ENCODE measurements at places on chromosomes 3 and 15.

GRCh38 chr3:45082142-45082538 lies 56.0 kb downstream of the CLEC3B start:
- peak; percentile 37 for DNase-seq

- DNase-seq, result no peak
These were observed 70.1 kb upstream of the CDV3 start for GRCh38 chr3:133503409-133503808.

- DNase-seq, result no peak
These were observed at the start of gene ZBTB11 for GRCh38 chr3:101676765-101677435. Gene ZBTB11, minus strand, starts transcription at chr3:101677132. Its CDS starts 218 bp downstream, at chr3:101676914.

- DNase-seq, result no peak
These were observed 117.9 kb downstream of the HERC1 start for GRCh38 chr15:63715818-63716217.

DNA sequence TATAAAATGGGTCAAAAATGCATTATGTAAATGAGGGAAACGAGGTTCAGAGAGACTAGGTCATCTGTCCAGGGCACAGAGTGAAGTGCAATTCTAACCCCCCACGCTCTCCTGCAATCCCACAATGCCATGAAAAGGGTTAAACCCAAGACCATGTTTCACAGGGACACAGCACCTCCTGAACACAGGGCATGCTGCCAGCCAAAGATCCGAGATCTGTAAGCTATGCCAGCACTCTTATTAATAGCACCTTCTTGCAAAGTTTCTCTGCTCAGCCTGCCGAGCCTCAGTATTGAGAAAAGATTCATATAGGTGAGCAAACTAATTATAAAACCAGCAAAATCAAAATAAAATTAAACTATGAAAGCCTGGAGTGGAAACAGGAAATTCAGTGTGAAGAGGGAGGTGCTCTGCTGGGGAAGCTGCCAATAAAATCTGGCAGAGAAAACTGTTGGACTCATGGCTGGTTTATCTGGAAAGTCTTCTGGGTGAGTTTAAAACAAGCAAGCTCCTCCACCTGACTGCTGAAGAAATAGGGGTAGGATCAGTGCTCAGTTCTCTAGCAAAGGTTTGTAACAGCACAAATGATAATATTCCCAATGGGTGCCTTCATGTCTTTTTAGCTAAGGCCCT lies 50.3 kb downstream of the LRIG1 start:
- DNase-seq, result no peak

DNA sequence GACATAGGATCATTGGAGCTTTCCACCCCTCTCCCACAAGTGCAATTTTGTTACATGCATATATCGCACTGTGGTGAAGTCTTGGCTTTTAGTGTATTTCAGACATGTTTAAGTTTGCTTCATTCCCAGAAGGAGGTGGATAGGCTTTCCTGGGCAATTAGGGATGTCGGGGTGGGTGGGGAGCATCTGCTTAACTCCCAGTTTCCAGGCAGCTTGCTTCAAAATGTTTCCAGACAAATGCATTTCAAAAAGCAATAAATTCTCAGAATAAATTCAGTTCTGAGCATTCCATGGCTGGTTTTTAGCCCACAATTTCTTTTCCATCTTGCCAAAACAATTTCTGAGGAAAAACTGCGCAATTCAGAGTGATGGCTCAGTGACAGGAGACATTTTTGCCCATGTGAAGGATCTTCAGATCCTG lies 227.7 kb upstream of the ZPLD1 start:
- no peak for DNase-seq

GRCh38 chr3:107969994-107970819 lies 120.6 kb downstream of the CD47 start:
- DNase-seq, result peak; percentile 70

- DNase-seq, result no peak
These were observed 127.2 kb upstream of the IL12A start for GRCh38 chr3:159861369-159861987.

DNA sequence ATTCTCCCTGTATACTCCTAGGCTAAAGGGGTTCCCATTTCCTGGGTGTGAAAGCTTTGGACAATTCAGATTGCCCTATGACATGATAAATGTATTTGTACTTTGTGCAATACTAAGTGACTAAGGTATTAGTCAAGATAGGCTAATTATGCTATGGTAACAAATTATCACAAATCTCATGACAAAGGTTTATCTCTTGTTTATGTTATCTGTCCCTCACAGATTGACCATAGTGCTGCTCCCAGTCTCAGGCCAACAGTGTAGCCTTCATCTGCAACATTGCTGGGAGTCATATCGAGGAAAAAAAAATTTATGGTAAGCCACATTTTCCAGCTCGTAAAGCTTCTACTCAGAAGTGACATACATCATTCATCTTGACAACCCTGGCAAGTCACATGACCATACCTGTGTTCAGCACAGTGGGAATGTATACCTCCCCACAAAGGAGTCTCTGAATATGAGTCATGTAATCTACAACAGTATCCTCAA lies 346.2 kb downstream of the IGSF11 start:
- no peak for DNase-seq

GRCh38 chr3:73571238-73571794 lies 53.4 kb downstream of the PDZRN3 start:
- no peak for DNase-seq

GRCh38 chr3:151421938-151422337 lies 37.4 kb upstream of the P2RY12 start:
- DNase-seq, result no peak

GRCh38 chr3:31038086-31038739 lies 143.8 kb upstream of the GADL1 start:
- DNase-seq, result no peak

GRCh38 chr3:183296944-183297343 lies 43.9 kb downstream of the B3GNT5 start:
- no peak for DNase-seq

GRCh38 chr3:52827441-52827840 lies 3.0 kb downstream of the ITIH4 start:
- DNase-seq, result no peak

GRCh38 chr3:182597621-182598041 lies 195.7 kb upstream of the ATP11B start:
- no peak for DNase-seq

DNA sequence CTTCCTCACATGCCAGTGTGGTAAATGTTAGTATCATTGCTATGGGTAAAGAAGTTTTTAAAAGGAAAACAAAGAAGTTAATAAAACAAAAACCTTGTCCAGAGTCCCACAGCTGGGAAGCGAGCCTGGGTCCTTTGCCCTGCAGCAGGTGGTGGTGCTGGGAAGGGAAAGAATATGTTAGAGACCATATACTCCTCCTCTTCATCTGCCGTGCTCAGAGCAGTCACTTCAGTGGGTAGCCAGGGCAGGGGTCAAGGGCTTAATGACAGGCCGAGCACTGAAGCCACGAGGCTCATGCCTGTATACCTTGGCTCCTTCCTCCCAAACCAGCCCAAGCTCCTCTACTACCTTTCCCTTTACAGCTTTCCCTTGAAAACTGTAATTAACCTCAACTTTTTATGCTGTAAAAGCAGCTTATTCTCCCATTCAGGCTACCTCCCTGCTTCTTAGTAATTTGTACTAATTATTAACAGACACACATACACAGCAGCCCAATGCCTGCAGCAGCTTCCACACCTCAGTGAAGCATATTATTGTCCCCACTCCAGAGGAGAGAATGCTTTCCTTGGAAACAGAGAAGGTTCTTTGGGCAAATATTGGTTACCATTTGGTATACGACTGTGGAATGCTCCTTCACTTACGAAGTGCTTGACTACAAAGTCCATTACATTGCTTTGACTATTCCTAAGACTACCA lies 362.1 kb downstream of the EPHB1 start:
- no peak for DNase-seq

DNA sequence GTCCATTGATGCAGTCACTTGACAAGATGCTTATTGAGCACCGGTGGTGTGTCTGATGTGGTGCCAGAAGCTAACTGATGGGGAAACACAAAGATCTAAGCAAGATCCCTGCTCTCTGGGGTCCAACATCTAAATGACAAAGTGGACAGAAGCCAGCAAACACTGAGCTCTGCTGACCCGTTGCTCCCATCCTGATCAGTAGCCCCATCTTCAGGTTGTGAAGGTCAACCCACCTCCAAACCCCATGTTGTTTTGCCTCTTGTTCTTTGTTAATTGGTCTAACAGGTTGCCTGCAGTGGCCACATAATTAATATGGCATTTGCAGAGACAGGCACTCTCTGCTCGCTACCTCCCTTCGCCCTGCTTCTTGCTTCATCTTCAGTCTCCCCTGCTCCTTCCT lies 21.5 kb upstream of the GLCE start:
- DNase-seq, result no peak

DNA sequence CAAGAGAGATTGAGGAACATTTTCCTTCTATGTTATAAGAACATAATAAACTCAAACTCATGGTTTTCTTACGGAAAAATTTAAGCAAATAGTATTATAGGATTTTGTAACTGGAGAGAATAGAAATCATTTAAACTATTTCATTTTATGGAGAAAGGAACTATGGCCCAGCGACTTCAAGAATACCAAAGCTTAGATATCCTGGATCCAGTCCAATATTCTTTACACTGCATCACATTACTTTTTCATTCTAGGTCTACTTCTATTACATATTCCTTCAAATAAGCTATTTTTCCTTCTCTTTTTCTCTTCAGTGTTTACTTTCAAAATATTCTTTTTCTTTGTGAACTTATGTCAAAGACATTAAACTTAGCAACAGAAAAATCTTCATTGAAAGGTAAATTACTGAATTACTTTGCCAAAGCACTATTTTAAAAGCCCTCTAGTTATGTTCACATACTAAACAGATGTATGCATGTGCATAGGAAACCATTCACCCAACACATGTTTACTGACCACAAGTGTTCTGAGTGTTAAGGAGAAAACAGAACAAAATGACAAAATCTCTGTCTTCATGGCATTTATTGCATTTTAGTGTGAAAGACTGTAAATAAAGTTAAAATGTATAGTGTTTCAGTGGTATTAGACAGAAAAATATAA lies 20.4 kb downstream of the KPNA4 start:
- no peak for DNase-seq

DNA sequence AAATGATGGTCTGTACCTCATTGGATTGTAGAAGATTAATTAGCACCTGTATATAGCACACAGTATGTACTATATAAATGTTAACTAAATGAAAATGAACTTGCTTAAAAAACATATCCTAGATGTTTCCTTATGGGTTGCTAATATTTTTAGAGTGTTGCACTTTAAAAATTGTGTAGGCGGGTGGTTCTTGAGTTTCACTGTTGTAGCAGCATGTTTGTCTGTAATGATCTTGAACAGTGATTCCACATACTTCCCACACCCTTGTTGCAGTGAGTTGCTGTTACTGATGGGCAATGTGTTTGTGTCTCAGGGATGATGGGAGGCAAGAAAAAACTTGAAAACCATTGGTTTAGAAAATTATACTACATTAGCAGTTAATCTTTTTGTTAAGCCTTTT lies 22.0 kb downstream of the USP3 start:
- no peak for DNase-seq

- no peak for DNase-seq
These were observed 40.7 kb downstream of the TMEM212 start for GRCh38 chr3:171883893-171884279.

- peak; percentile 7 for DNase-seq
These were observed 149.1 kb upstream of the CD96 start for GRCh38 chr3:111392894-111393398.

DNA sequence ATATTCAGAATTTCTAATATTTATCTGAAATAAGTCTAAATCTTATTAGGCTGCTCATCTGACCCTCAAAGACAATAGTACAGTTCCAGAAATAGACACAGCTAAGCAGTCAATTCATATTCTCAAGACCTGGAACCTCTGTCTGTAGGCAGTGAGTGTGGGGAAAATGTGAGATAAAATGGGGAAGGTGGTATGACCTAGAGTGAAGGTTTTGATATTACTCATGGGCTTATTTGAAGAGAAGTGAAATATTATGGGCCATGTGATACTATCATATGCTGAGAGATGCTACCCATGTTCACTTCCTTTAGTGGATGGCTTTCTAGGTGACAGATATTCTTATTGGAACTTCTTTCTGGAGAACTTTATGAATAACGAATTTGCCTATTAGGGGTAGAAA lies 33.5 kb downstream of the TGFBR2 start:
- no peak for DNase-seq

GRCh38 chr3:37974121-37975083 lies 16.2 kb upstream of the VILL start:
- DNase-seq, result peak; percentile 56

GRCh38 chr3:48931944-48932580 lies 13.4 kb downstream of the ARIH2 start:
- DNase-seq, result no peak

GRCh38 chr3:61638741-61639140 lies 77.4 kb downstream of the PTPRG start:
- no peak for DNase-seq

- DNase-seq, result no peak
These were observed 73.4 kb downstream of the CPN2 start for GRCh38 chr3:194277786-194278130.

- DNase-seq, result no peak
These were observed 1.8 kb upstream of the IGF1R start for GRCh38 chr15:98646546-98647025.

- DNase-seq, result no peak
These were observed 127.0 kb downstream of the STAG1 start for GRCh38 chr3:136624894-136625815.

DNA sequence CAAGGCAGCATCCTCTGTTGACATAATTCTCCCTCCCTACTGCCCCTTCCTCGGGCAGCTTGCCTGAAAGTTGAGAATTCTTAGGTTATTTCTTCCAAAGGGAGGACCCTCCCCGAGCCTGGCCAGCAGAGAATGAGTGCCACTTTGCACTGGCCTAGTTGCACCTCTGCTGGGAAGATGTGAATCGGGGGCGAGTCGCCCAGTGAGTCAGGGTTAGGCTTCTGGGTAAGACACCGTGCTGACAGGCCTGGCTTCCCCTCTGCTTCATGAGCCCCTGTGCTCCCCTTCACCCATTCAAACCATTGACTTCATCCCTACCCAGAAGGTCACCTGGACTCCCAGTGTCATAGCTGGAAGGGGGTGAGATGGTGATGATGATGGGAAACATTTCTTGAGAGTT lies 82.3 kb downstream of the AAGAB start:
- no peak for DNase-seq

DNA sequence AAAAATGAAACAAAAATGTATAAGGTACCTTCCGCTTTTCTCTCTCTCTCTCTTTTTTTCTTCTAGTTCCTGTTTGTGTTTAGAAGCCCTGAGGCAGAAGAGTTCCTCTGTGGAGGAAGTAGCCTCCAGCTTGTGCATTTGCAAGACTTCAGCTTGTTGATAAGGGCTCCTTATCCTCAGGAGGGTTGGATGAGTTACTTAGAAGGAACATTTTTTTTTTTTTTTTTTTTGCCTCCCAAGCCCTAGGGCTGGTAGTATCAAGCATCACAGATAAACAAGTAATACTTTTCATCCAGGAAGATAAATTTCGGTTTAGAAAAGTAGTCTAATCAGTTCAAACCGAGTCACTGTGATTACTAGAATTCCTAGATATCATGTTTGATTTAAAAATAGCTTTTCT lies 91.0 kb upstream of the CBLB start:
- no peak for DNase-seq

- no peak for DNase-seq
These were observed 316.8 kb downstream of the POLQ start for GRCh38 chr3:121228971-121229370.

Measured in NCI-H1694 (cell line).